ENCODE measurements at places on chromosomes 1 and 21. TPM values are rescaled to one million over a fixed set of nuclear protein-coding genes. Genes with fewer than 3 reads are reported as not detected.

DNA sequence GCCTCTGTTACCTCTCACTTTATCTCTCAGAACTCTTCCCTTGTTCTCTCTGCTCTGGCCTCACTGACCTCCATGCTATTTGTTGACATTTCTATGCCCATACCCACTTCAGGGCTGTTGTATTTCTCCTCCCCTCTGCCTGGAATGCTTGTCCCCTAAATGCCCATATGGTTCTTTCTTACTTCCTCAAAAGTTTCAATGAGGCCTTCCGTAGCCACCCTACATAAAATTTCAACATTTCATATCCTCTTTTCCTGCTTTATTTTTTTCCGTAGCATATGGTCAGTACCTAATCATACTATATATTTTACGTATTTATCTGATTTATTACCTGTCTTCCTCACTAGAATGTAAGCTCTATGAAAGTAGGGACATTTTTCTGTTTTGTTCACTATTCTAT lies 47.1 kb upstream of the ZYG11A start:
- no peak overlapping the region for H3K27ac ChIP-seq
- H3K36me3 ChIP-seq = 0 out of 2 replicates have a peak, but pooled peaks cover 4% of the 10 kb centered on the region
- H3K27me3 ChIP-seq = no peaks in the 10 kb centered on the region
- H3K4me3 ChIP-seq = no peak overlapping the region

- no peak overlapping the region for H3K27ac ChIP-seq
- H3K4me3 ChIP-seq = no peak overlapping the region
- H3K27me3 ChIP-seq = no peaks in the 10 kb centered on the region
- no peaks in the 10 kb centered on the region for H3K4me1 ChIP-seq
- no peaks in the 10 kb centered on the region for H3K36me3 ChIP-seq
- no peak for DNase-seq
These were observed 39.6 kb downstream of the FCER1A start for GRCh38 chr1:159341736-159342135.

DNA sequence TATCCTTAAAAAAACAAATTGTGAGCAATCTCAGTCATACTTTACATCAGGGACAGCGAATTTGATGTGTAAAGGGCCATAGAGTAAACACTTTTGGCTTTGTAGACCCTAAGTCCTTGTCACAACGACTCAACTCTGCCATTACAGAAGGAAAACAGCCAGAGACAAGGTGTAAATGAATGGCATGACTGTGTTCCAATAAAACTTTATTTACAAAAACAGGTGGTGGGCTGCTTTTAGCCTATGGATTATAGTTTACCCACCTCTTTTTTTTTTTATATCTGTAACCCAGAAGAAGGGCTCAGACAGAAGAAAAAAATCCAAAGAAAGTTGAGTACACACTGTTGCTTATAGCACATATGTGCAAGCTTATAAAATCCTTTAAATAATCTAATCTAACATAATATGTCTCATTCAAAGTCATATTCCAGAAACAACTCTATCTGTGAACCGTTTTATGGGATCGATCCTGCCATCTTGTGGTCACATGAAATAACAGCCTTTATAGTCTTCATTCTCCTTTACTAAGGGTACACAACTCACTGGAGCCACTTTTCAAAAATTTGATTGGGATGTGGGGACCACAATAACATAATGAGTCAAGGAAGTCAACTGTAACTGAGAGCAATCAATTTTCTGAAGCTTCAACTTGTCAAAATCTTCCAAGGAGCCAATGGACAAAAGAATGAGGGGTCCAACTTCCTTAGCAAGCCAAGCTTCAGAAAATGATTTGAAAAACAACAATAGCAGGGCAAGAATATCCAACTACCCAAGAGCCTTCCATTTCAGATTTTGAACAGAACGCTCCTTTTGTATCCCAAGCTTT lies 142.2 kb upstream of the KRTAP19-8 start:
- no peak overlapping the region for H3K27ac ChIP-seq
- no peak for DNase-seq
- H3K4me1 ChIP-seq = no peaks in the 10 kb centered on the region
- no peaks in the 10 kb centered on the region for H3K27me3 ChIP-seq

DNA sequence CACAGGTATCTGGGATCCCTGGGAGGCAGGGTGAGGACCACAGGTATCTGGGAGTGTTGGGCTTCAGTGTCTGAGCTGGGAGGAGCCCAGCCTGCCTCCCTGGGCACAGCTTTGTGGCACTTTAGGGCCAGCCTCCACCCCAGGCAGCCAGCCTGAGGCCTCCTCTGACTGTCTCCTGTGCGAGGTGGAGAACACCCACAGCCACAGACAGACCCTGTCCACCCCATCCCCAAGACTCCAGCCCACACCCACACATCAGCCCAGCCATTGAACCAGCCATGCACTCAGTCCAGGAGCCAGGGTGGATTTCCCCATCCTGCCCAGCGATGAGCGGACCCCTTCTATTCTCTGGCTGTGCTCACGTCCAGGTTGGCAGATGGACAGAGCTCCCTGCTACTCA lies 21.8 kb upstream of the TNFRSF1B start:
- H3K27me3 ChIP-seq = no peaks in the 10 kb centered on the region
- DNase-seq = no peak
- no peak overlapping the region for H3K4me3 ChIP-seq
- peak overlapping the region; percentile 76 for H3K27ac ChIP-seq
- H3K4me1 ChIP-seq = peaks cover 39% of the 10 kb centered on the region
- H3K36me3 ChIP-seq = no peaks in the 10 kb centered on the region

- H3K4me3 ChIP-seq = no peak overlapping the region
- no peak overlapping the region for H3K27ac ChIP-seq
- DNase-seq = no peak
- peaks cover 53% of the 10 kb centered on the region for H3K27me3 ChIP-seq
- no peaks in the 10 kb centered on the region for H3K4me1 ChIP-seq
These were observed 90.7 kb upstream of the CSF3R start for GRCh38 chr1:36573445-36573844.

DNA sequence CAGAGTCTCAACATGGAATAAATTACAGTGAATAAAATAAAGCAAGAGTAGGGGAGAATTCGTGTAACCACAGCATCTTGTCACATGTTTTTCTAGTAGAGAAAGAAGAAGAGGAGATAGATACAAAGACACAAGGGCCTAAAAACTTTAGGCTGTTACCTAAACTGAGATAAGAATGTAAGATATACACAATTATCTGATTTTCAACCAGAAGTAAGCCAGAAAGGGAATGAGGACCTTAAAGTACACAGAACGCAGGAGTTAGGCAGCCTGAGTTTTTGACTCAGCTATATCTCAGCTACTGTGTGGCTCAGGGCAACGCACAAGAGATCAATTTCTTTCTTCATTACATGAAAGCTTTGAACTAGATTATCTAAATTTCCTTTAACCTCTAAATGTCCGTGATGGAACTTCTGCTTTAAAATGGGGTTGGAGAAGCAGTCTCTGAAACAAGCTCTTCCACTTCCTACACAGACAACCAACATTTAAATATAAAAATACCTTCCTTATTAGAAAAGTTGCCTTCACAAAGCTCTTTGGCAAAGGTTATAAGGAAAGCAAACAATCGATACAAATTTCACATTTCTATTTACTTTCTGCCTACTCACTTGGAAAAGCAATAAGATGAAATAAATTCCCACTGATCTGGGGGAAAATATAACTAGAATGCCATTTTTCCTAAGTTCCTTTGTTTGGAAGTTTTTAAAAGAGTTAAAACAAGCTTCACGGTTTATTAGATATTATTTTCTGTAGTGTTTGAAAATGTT lies 5.2 kb upstream of the RGS13 start:
- H3K27ac ChIP-seq = no peak overlapping the region
- no peaks in the 10 kb centered on the region for H3K4me1 ChIP-seq

FCRLB gene
- total RNA-seq = 1.0 TPM

GRCh38 chr1:32181065-32181464 lies 1.6 kb downstream of the TXLNA start:
- H3K36me3 ChIP-seq = peaks cover 42% of the 10 kb centered on the region
- no peak for DNase-seq
- peak overlapping the region; percentile 93 for H3K4me3 ChIP-seq
- no peaks in the 10 kb centered on the region for H3K27me3 ChIP-seq
- H3K27ac ChIP-seq = no peak overlapping the region

DNA sequence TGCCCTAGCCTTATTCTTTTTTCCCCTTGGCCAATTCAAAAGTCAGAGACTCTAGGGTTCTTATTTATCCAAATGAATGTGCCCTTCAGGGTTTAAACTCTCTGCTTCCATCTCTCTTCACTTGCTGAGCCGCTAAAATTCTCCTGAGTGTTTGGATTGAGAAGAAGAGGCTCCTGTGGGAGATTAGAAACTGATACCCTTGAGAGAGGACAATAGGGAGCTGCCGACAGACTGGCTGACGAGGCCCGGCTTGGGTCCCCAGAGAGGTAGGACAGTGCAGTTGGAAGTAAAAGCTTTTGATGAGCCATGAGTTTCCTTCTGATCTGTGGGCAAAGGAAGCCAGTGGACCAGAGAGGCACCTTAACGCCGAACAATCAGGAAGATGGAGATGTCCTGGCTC lies 41.3 kb upstream of the UBE2U start:
- H3K4me3 ChIP-seq = no peak overlapping the region
- H3K27me3 ChIP-seq = no peaks in the 10 kb centered on the region
- no peaks in the 10 kb centered on the region for H3K36me3 ChIP-seq
- no peak for DNase-seq
- H3K27ac ChIP-seq = no peak overlapping the region
- no peaks in the 10 kb centered on the region for H3K4me1 ChIP-seq

- H3K4me3 ChIP-seq = no peak overlapping the region
- H3K36me3 ChIP-seq = no peaks in the 10 kb centered on the region
- no peaks in the 10 kb centered on the region for H3K4me1 ChIP-seq
- H3K27ac ChIP-seq = no peak overlapping the region
These were observed 1383.1 kb upstream of the ADGRL2 start for GRCh38 chr1:80417671-80418070.

DNA sequence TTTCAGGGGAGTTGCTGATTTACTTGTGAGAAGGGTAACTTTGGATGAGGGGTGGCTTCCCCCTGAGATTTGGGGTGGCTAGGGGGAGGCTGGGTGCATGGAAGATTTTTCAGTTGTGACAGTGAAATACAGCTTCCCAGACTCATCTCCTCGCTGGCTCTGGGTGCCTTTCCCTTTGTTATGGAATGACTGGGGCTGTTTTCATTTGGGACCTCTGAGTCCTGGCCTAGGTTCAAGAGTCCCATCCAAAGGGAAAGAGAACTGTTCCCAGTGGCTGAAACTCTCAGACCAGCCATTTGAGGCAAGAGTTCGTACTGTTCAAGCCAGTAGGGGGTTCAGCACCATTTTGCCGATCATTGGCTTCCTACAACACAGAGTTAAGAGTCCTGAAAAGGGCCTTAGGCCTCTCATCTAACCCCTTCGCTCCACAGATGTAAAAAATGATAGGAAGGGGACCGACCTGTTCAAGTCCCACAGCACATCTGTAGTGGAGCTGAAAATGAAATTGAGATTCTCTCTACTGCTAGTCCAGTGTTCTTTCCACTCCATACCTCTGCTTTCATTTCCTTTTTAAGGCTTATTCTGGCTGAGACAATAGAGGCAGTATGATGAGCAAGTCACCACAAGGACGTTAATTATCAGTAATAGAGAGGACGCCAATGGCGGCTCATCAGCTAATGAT lies 958 bp downstream of the DDR2 start:
- no peaks in the 10 kb centered on the region for H3K4me1 ChIP-seq
- no peaks in the 10 kb centered on the region for H3K36me3 ChIP-seq
- no peaks in the 10 kb centered on the region for H3K27me3 ChIP-seq
- H3K4me3 ChIP-seq = no peak overlapping the region

LRRC38 gene
- not detected for total RNA-seq

DNA sequence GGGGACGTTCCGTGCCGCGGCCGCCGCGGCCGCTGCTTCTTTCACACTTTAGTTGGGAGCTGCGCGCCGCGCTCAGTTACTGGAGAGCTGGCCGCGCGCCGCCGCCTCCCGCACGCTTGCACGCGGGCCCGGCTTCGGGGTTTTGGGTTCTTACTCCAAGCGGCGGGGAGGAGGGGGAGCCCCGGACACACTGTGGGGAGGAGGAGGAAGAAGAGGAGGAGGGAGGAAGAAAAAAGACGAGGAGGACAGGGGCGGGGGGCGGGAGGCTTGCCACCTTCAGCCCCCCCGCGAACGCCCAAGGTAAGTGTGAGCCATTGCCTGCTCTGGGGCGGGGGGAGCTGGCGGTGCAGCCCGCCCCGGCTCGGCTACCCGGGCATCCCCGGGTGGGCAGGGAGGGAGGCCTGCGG lies 243 bp downstream of the C1orf21 start:
- no peak overlapping the region for H3K27ac ChIP-seq
- peaks cover 4% of the 10 kb centered on the region for H3K27me3 ChIP-seq
- peaks cover 12% of the 10 kb centered on the region for H3K4me1 ChIP-seq
- peak overlapping the region; percentile 84 for H3K4me3 ChIP-seq
- no peaks in the 10 kb centered on the region for H3K36me3 ChIP-seq
- peak; percentile 12 for DNase-seq

RNU1-4 gene
- total RNA-seq = 3,235 TPM

SNIP1 gene
- 32.5 TPM for total RNA-seq

CELA2B gene
- not detected for total RNA-seq

DNA sequence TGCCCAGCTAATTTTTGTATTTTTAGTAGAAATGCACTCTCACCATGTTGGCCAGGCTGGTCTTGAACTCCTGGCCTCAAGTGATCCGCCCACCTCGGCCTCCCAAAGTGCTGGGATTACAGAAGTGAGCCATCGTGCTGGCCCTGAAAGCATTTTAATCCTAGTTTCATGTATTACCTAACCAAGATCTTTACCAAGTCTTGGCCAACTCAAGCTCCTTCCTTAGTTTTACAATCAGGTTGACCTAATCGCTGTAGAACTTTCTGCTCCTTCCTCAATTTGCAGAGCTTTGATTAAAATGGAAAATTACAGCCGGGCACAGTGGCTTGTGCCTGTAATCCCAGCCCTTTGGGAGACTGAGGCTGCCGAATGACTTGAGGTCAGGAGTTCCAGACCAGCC lies 3.2 kb upstream of the TMEM63A start:
- no peak for DNase-seq
- no peak overlapping the region for H3K4me3 ChIP-seq
- H3K27ac ChIP-seq = no peak overlapping the region
- H3K4me1 ChIP-seq = peaks cover 30% of the 10 kb centered on the region

DNA sequence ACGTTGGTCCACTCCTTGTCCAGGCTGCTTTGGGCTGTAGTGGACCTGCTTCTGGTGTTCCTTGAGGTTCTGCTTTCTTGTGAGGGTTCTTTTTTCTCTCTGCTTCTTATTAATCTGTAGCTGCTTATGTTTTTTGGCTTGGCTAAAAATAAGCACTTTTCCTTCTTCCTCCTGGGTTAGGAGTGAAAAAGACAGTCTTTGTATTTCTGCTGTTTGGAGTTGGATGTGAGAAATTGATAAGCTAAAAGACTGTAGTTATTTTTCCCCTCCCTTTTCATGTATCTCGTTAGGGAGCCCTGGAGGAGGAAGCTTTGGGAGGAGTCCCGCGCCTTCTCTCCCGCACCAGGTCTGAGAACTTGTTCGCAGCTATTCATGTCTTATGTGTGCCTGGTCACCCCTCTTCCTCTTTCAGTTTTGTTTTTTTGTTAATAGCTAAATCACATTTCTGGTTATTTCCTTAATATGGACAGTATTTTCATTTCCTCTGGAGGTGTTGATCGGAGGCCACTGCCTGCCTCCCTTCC lies 79.0 kb downstream of the GALNT2 start:
- H3K36me3 ChIP-seq = no peaks in the 10 kb centered on the region
- no peaks in the 10 kb centered on the region for H3K27me3 ChIP-seq
- no peak for DNase-seq
- no peaks in the 10 kb centered on the region for H3K4me1 ChIP-seq
- H3K27ac ChIP-seq = no peak overlapping the region

TENT5C gene
- total RNA-seq = 3.9 TPM

CEPT1 gene
- 29.1 TPM for total RNA-seq

Measured in PC-9 (cell line).